Fibroblast of skin of back (primary cell): ENCODE measurements at places on chromosomes 13 and 19.

DNA sequence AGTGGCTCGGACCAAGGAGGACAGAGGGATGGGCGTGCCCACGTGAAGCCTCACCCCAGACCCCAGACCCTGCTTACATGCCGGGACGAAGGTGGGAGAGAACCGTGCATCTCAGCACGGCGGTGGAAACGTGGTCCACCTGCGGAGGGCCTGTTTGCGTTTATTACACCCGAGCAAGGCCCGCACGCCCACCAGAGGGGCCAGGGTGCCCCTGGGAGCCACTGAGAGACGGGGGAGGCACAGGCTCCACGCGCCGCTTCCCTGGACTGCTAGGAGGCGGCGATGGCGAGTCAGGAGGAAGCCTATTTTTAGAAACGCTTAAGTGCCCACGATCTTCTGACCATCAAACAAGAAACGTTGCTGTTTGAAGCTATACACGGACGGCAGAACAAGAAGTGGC, 80.7 kb downstream of the ATP11A start:
- DNase-seq, result no peak

DNA sequence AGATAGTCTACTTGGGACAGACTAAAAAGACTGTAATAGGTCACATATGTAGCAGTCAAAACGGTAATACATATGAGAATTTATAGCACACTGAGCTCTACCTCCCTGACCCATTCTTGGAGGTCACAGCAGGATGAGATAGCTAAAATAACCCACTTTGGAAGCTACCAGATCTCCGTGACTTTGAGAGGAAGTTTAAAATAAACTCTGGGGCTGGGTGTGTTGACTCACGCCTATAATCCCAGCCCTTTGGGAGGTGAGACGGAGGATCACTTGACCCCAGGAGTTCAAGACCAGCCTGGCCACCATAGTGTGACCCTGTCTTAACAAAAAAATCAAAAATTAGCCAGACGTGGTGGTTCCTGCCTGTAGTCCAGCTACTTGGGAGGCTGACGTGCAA, 45.3 kb downstream of the DHRS12 start:
- no peak for DNase-seq

- DNase-seq, result no peak
These were observed 117.0 kb downstream of the KCNRG start for GRCh38 chr13:50131920-50132903.

DNA sequence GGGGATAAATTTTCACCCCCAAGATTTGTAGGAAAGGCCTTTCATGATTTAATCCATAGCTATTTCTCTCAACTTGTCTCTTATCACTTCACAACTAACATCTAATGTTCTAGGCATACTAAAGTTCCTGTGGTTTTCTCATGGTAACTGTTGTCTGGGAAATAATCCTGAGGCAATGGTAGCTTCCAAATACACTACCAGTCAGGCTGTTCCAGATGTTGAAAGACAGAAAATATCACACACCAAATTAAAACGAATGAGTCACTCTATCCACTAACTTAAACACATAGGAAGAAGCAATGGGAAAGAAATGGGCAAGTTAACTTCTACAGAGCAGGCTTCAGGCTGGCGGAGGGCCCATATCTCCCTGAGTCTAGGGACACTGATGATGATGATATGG, 77.7 kb upstream of the MYO16 start:
- DNase-seq, result no peak

GRCh38 chr13:77868717-77869116, 49.9 kb downstream of the EDNRB start:
- no peak for DNase-seq

DNA sequence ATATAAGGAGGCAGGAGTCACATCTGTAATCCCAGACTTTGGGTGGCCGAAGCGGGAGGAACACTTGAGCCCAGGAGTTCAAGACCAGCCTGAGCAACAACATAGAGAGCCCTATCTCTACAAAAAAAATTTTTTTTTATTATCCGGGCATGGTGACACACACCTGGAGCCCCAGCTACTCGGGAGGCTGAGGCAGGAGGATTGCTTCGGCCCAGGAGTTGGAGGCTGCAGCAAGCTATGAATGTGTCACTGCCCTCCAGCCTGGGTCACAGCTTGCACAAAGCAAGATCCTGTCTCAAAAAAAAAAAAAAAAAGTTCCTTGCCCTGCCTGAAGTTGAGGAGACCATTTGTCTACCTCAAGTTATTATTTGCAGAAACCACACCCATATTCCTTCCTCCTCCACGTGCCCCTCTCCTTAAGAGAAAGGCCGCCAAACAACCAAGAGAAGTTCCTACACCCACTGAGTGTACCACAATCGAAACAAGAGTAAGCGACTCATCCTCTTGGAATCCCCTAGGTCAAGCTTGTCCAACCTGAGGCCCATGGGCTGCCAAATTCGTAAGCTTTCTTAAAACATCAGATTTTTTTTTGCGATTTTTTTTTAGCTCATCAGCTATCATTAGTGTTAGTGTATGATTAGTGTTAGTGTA, 2.2 kb downstream of the ABCC4 start:
- peak; percentile 43 for DNase-seq

DNA sequence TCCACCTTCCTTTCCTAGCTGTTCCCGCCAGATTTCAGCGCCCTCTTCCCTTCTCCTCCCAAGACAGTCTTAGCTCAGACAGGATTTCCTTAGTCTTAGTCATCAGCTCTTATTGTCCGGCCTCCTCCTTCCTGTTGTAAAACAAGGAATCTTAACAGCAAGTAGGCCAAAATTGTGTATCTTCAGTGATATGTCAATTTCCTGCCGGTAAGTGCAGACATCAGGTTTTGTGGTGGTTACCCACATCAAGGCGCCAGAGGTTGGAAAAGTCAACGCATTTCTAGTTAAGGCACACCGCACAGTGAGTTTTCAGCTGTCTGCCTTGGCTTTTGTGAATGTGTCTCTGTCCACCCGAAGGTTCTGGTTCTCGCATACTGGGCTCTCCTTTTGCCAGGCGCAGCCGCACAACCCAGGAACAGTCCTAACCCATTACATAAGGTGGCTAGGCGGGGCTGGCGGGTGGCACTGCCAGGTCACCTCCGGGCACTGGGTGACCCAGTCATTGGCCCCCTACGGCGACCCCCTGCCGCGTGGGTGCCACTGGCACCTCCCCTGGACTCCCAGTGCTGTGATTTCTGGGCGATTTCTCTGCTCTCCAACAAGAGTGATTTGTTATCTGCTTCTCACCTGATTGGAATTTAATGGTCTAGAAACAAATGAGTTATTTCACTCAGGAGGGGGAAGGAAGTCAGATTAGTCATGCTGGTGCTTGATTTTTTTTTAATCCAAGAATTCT, 12.9 kb downstream of the COL4A2 start:
- peak; percentile 90 for DNase-seq

DNA sequence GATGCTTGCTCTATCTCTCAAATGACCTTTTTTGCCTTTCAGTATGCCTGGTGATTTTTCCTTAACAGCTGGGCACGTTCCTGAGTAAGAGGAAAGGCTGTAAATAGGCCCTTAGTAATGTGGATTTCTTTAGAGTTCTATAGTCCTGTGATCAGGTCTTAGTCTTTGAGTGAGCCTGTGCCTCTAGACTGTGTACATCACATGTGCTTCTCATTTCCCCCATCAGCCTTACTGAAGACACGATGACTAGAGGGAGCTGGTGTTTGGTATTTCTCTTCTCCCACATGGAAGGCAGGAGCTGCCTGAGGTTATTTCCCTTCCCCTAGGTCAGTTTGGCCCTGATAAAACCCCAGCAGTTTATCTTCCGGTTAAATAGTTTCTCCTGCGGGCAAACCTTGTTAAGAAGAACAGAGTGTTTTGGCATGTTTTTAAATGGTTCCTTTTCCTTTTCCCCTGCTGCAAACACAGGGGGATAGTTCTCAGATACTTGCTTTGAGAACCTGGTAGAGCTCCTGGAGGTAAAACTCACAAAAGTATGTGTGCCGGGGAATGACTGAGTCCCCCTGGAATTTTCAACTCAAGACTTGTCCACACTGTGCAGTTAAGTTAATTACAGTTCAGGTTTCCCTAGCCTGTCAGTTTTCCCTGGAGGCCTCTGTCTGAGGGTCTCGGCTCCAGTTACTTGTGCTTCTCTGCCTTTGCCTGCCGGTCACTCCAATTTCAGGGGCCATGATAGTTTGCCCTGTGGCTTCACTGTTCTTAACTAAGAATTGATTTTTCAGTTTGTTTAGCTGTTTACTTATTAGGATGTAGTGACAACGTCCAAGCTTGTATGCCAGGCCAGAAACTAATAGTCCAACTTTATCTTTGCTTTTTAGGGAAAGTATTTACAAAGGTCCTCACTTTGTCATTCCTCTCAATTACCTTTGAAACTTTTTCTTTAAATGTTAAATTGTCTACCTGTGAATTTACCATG, 94.4 kb downstream of the URI1 start:
- DNase-seq, result peak; percentile 70

DNA sequence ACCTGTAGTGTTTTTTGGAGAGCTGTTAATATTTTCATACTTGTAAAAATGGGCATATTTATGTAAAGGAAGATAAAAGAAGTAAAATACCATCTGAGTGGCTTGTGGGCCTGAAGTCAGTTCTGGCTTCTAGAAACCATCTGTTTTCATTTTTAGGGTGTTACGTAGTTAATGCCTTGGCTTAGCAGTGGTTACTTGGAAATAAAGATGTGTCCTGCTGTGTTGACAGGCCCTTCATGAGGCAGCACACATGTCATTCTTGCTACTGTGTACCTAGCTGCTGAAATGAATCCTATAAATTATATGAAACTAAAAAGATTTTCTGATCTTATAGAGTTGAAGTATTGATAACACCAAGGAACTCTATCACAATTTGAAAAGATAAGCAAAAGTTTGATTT, 16.0 kb downstream of the ILF3 start:
- DNase-seq, result peak; percentile 53

- DNase-seq, result peak; percentile 80
These were observed 11.7 kb downstream of the CIC start for GRCh38 chr19:42280815-42281145.

DNA sequence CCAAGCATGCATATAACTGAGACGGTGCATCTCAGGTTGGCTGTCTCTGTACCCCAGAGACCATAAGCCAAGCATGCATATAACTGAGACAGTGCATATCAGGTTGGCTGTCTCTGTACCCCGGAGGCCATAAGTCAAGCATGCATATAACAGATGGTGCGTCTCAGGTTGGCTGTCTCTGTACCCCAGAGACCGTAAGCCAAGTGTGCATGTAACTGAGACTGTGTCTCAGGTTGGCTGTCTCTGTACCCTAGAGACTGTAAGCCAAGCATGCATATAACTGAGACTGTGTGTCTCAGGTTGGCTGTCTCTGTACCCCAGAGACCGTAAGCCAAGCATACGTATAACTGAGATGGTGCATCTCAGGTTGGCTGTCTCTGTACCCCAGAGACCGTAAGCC, 30.8 kb downstream of the NLRP4 start:
- DNase-seq, result no peak

GRCh38 chr19:42455621-42456081, 12.9 kb upstream of the CXCL17 start:
- no peak for DNase-seq

DNA sequence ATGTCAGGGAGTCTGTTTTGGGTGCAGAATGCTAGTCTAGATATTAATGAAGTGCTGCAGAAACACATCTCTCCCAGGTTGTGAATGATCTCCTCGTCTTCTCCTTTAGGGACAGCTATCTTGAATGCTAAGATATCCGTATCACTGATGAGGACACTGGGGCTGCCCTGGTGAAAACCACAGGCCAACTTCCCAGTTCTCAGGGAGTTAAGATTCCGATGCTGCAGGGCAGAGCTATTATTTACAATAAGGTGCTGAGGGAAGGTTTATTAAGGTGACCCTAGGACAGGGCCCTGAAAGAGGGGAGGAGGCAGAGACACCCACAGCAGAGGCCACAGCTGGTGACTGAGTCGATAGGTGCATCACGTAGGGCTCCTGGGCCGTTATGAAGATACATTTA, 66.1 kb downstream of the TNFRSF19 start:
- DNase-seq, result no peak

- DNase-seq, result peak; percentile 59
These were observed 123.0 kb downstream of the COL4A1 start for GRCh38 chr13:110183910-110184309.

DNA sequence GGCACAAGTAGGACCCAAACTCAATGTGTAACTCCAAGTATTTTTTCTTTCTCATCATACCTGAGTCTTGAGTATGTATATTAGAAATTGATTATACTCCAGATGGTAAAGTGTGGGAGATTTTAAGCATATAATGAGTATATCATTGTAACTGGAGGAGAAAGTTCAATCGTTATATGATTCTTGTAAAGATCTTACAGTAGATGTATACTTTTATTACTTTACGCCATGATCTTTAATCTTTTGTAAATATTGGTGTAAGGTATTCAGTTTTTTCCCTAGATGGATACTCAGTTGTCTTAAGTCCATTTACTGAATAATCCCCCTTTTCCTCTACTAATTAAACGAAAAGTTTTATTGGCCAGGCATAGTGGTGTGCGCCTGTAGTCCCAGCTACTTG, 25.2 kb downstream of the PAN3 start:
- DNase-seq, result no peak
